GM04504 (cell line): ENCODE measurements at places on chromosomes 16 and 17.

DNA sequence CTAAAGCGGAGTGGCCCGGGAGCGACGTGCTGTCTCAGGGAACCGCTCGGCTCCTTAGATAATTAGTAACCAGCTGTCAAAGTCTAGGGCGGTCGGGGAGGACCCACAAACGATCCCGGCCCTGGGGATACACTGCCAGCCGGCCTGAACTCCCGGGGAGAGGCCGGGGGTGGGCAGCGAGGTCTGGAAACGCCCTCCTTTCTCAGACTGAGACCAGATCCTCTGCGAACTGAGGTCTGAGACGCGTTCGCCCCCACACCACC, 1.3 kb downstream of the HNF1B start:
- no peak for DNase-seq

DNA sequence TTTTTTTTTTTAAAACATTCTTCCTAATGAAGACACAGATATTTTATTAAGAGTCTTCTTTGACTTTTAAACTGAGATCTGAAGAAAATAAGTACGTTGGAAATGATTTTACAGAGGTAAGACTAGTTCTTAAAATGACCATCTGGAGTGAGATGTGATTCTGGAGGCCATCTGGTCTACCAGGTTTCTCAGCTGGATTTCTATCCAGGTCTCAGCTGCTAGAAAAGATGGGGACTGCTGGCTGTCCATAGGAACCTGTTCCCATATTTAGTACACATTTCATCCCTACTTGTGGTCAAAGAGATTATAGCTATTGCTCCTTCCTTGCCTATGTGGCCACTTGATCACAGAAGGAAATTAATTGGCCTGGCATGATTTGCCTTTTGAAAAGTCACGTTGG, 12.2 kb downstream of the PMFBP1 start:
- no peak for DNase-seq

- DNase-seq, result no peak
Measured at GRCh38 chr17:8912084-8912981, 44.9 kb upstream of the PIK3R6 start.

DNA sequence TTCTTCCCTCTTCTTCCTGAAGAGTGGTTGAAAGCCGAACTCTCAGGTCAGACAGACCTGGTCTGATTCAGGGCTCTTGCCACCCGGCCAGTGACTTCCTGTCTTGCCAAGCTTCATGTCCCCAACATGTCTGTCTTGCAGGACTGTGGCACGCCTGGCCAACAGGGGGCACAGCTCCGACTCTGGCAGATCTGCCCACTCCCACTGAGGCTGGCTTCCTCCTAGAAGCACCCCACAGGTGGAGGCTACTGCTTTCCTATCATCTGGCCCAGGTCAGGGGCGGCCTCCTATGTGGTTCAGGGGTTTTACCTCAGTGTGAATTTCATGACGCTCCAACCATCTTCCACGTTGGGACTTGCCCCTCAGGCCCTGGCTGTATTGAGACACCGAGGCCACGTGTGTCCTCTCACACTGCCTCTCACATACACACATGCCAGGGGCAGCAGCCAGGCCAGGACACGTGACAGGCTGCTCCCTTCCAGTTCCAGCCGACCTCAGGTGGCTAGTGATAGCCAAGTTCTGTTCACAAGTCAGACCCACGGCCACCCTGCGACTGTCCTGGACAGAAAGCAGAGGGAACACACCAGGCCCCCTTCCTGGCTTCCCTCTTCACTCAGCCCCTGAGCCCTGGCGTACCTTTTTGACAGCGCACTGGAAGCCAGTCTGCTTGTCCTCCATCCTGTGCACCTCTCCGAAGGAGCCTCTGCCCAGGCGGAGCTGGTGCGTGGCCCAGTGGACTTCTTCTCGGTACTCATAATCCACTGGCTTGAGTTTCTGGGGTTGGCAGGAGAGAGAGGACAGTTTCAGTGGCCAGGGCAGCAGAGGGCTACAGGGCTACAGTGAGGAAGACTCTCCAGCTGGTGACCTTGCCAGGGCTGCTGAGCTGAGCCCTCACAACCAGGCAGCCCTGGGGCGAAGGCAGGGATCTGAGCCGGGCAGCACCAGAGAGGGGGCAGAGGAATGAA, 22.6 kb upstream of the SPATA32 start:
- DNase-seq, result no peak

DNA sequence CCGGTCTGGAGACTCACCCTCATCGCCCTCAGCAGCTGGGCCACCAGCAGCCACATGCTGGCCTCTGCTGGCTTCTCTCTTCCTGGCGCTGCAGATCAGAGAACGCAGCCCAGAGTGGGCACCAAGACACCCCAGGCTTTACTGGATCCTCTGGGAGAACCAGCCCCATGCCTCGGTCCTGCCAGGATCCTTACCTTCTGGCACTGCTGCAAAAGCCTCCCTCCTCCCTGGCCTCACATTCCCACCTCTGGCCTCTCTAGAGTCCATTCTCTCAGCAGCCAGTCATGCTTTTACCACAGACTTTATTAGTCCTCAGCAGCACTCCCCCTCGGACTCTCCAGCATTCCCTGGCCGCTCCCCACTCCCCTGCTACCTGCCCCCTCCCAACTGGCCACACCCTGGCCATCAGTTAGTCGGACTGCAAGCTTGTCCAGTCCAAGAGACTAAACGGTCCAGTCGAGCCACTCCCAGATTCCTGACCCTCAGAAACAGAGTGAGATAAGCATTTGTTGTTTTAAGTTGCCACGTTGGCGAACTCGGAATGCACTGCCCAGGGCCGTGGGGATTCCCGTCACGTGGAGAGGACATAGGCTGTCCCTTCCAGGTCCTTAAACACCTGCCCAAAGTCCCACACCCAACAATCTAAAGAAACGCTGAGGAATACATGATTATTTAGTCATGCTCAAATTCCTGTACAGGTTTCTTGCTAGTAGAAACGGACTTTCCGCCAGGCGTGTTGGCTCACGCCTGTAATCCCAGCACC, 5.9 kb upstream of the SPG7 start:
- no peak for DNase-seq

GRCh38 chr16:4506450-4506849, 30.3 kb downstream of the HMOX2 start:
- DNase-seq, result peak; percentile 63

GRCh38 chr16:67241008-67241900, 6.0 kb downstream of the FHOD1 start:
- DNase-seq, result peak; percentile 77

DNA sequence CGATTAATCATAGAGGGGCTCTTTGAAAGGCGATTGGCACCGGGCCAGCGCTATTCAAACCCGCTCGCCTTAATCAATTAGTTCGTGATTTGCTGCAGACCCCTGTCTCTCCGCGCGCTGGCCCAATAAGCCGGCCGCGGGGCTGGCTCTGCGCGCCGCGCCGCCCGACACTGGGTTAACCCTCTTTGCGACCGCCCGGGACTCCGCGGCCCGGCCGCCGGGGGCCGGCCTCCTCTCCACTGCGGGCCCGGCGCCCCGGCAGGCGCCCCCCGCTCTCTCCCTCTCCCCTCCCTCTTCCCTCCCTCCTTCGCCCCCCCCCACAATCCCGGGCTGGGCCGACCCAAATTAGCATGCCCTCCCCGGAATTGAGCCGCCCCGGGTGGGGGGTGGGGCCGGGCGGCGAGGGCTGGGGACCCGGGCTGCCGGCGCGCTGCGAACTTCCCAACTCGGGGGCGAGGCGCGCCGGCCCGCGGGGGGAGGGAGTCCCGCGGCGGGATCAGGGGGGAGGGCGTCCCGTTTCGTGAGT, 428 bp upstream of the SALL1 start:
- DNase-seq, result peak; percentile 62

- DNase-seq, result no peak
Measured at GRCh38 chr16:57377080-57377841, 5.0 kb downstream of the CX3CL1 start.

DNA sequence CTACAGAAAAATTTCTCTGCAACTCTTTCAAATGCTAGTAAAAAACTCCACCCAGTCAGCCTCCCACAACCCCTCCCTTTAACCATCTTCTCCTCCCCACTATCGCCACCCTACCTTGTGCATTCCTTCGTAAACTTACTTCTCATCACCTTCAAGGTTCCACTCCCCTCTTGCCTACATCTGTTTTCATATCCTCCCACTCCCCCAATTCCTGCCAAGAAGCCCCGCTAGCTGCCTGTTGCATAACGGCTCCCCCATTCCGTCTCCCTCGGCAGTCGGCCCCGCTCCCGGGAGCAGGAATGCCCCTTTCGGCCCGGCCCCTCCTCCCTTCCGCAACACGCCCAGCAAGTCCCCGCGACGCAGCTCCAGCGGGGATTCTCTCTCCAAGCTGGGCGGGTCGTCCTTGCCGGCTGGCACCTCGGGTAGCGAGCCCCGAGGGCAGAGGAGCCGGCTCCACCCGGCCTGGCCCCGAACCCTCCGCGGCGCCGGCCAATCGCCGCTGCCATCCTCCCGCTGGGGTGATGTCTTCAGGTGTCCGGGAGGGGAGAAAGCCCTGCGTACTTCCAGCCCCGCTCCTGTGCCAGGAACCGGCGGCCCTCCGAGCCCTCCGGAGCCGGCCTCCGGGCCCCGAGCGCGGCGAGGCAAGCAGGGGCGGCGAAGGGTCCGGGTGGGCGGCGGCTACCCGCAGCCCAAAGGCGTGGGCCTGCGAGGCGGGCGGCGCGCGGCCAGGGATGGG, 1.5 kb downstream of the PHLPP2 start:
- peak; percentile 35 for DNase-seq

DNA sequence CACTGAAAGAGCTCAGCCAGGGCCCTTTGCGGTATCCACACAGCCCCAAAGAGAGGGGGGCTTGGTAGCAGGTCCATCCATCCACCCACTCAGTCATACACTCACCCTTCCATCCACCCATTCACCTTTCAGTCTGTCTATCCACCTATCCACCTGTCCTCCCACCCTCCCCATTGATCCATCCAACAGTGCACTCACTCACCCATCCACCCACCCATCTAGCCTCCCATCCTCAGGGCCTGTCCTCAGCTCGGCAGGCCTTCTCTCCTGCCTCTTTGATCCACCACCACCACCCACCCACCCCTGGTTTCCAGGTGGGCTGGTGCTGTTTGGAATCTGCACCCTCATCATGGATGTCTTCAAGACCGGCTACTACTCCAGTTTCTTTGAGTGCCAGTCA, 1.2 kb downstream of the OTOP2 start:
- DNase-seq, result no peak

DNA sequence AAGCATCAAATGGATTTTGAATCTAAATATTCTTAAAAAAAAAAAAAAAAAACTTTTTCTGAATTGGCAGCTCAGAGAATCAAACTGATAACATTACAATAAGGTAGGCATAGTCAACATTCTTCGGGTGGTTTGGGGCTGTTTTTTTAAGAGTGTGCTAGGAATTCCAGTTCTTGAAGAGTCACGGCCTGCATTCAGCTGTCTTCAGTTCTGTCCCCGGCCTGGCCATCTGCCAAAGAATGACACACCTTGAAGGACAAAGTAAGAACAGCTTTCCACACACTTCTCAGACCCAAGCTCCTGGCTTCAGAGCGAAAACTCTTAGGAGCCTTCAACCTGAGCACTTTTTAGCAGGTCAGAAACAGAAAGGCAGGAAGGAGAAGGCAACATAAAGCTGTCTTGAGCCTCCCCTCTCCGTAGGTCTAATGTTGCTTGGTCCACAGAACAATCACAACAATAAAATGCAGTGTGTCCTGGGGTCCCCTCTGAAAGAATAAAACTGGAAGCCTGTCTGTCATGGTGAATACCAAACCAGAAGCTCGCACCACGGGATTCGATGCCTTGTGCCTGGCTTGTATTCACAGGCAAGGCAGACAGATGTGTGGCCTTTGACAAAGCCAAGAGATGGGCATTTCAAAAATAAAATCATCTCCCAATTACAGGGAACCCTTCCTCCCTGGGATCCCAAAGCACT, 524.4 kb upstream of the ZFHX3 start:
- no peak for DNase-seq

DNA sequence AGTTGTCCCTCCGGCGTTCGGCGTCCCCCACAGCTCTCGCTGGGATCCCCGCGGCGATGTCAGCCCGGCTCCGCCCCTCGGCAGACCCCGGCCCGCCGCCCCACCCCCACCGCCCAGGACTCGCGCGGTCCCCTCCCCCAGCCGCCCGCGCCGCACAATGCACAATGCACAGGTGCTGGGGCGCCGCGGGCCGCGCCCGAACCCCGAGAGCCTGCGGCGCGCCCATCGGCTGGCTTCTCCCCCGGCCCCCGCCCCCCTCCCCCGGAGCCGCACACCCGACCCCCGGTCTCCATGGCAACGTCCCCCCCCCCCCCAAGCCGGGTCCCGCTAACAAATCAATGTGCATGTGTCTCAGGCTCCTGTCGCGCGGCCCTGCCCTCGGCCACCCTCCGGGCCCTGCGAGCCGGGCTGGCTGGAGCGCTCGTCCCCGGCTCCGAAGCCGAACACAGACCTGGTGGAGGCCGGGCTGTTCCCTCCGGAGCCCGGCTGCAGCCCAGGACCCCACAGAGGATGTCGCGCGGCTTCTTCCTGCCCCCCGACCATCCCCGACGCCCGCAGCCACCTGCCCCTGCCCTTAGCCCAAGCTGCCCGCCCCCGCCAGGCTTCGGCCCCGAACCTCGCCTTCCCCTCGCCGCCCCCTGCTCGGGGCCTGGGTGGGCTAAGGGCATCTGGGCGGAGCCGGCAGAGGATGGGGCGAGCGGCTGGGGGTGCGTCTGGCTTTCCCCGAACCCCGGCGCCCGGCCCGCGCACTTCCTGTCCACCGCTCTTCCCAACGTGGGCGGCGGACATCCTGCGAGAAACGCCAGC, 818 bp upstream of the CBX8 start:
- DNase-seq, result no peak

GRCh38 chr17:79749156-79749815, 18.5 kb downstream of the ENPP7 start:
- peak; percentile 37 for DNase-seq

- DNase-seq, result no peak
Measured at GRCh38 chr17:67051155-67051538, 6.8 kb downstream of the CACNG1 start.

DNA sequence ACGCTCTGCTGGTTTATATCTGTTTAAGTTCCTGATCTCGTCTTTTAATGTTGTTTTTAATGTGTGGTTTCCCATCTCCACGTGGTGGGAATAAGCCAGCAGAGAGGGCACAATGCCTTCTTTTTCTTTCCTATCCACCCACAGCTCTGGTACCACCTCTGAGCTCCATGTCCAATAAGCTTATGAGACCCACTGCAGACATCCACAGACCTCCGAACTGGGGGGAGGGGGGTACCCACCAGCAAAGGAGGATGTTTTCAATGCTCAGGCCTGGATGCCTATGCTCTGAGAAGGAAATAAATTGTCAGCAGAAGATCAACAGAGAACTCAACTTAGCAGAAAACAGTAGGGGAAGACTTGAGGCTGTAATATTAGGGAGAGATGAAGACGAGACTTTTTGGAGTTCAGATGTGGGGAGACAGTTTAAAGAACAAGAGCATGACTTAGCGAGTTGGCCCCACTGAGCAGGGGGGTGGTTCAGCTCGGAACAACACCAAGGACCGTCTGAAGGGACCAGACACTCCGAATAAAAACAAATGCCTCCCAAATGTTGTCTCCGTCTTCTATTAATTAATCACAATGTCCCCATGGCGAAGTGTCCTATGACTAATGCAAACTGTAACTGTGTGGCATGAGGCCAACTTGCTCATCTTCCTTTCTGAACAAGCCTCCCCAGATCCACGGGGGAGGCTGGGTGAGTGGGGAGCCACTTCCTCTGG, 62.7 kb downstream of the GAS7 start:
- DNase-seq, result peak; percentile 64
